ENCODE measurements at places on chromosomes 7 and 10.

DNA sequence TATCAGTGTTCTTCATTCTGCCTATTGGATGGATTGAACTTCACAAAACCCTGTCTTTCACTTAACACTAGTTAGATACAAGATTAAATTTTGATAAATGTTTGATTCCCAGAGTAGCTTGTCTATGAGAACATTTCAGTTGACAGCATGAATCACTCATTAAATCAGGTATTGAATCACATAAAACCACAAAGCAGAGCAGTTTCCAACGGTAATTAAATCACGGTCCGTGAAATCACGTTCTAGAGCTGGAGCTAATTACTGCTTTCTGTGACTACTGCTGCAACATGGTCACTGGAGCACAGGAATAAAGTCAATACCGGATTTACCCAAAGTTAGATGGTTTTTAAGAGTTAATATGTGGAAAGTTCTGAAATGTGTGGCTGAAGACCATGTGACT is 257.8 kb upstream of the PCDH15 start:
- no peak for DNase-seq

DNA sequence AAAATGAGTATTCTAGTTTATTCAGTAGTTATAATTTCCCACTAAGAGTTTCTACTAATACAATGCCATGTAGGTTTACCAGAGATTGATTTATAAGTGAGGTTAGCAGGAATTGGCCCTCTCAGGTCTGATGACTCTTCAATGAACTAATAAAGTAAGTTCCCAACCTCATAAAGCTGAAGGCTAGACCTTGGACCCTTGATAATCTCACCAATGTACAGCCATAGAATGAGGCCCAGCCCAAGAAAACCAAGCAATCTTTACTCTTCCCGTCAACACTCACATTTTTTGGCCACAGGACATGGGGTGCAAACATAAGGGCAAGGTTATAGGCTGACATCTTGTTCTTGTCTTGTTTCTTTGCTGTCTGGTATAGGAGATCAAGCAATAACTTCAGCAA is 33.3 kb downstream of the ARHGAP19 start:
- DNase-seq = no peak

DNA sequence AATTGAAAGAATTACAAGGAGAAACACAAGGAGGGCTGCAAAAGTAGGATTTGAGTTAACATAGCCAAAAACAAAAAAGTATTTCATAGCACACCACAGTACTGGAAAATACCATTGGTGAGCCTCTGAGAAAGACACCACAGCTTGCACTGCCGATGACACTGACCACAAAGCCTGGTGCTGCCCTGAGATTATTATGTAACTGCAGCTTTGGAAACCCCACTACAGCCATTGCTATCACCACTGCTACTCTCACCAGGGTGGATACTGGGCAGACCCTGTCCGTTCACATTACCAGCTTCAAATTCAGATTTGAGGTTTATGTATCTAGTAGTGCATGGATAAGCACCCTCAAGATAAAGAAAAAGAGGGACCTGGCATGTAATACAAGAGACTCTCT is 1246.7 kb upstream of the SORCS1 start:
- no peak for DNase-seq

DNA sequence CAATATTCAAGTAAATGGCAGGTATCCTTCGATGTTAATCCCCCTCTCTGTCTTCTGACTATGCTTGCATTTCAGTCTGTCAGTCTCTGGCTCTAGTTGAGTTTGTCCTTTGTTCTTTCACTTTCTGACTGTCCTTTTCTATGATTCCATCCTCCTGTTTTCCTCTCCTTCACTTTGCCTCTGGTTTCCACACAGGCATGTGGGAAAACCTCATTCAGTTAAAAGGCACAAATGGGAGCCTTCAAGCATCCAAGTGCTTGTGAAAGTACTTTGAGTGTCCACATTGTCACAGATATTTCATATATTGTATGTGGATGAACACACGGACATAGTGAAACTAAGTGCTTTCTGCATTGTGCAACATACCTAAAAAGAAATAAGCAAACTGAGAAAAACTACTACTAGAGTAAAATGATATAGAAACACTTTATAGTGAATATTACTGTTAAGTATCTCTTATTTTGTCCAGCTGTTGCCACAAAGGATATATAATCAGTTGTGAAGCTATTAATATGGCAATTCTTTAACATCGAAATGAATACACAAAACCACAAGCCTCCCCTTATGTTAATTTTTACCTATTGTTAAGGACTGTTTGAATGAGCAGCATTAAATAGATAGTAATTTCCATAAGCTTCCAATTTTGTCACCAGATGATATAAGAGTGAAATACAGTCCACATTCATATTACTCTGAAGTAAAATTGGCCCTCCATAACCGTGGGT is 71.7 kb downstream of the NRBF2 start:
- no peak for DNase-seq

- no peak for DNase-seq
Measured at GRCh38 chr7:5495581-5496375, 72.1 kb upstream of the TNRC18 start.

GRCh38 chr7:156236181-156236889 is 404.2 kb upstream of the RNF32 start:
- DNase-seq = peak; percentile 90

DNA sequence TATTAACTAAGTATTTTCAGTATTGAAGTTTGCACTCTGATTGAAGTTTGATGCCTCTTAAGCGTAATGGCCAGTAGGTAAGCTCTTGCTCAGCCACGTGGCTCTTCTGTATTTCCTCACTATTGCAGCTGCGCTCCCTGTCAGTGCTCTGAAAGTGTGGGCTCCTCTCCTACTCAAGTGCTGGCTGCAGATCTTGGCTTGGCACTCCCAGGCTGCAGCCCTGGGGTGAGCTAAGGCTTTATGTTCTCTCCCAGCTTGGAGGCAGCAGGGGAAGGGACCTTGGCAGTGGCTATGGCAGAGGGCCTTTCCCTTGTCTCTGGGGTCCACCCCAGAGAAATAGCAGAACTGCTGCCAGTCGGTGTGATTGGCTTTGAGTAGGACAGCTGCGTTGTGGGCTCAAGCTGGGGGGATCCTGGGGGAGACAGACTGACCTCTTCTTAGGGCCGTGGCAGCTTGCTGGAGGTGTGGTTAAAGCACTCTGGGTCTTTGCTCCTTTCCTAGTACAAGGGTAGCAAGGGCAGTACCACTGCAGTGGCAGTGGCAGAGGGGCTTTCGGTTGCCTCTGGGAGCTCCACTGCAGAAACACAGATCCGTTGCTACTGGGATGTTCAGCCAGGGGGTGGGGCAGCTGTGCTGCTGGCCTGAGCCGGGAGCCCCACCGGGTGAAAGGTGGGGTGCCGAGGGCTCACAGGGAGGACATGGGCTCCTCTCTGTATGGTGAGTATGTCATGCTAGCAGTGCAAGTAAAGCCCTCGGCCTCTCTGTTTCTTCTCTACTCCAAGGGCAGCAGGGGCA is 100.5 kb downstream of the GLCCI1 start:
- DNase-seq = no peak

GRCh38 chr7:12754179-12754578 is 66.7 kb downstream of the ARL4A start:
- DNase-seq = no peak

GRCh38 chr10:10956681-10957542 is 60.8 kb upstream of the CELF2 start:
- no peak for DNase-seq

- no peak for DNase-seq
Measured at GRCh38 chr7:35761871-35762677, 38.8 kb upstream of the SEPTIN7 start.

DNA sequence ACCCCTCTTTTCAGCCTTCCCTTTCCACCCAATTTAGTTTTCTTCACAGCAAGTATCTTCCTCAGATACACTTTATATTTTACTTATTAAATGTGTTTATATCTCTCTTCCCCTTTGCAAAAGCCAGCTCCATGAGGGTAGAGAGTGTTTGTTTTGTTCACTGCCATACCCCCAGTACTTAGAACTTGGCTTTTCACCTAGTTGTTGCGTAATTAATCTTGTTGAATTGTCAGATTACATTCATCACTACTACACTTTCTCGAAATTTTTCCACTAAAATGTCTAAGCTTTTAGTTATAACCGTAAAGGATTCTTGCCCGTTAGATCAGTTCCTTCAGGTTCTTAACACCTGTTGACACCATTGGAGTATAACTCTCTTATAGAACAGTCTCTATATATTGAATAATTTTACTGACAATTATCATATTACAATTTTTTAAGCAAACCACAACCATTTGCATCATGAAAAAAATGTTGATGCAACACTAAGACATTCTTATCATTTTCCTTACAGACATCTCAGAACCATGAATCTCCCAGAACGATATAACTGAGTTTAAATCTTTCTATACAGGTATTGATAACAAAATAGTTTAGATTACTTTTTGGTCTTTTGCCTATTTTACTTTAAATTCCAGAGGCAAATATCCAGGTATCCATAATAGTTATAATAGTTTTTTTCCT is 29.9 kb downstream of the VWDE start:
- no peak for DNase-seq

- DNase-seq = no peak
Measured at GRCh38 chr7:133863362-133864061, 263.6 kb upstream of the LRGUK start.

DNA sequence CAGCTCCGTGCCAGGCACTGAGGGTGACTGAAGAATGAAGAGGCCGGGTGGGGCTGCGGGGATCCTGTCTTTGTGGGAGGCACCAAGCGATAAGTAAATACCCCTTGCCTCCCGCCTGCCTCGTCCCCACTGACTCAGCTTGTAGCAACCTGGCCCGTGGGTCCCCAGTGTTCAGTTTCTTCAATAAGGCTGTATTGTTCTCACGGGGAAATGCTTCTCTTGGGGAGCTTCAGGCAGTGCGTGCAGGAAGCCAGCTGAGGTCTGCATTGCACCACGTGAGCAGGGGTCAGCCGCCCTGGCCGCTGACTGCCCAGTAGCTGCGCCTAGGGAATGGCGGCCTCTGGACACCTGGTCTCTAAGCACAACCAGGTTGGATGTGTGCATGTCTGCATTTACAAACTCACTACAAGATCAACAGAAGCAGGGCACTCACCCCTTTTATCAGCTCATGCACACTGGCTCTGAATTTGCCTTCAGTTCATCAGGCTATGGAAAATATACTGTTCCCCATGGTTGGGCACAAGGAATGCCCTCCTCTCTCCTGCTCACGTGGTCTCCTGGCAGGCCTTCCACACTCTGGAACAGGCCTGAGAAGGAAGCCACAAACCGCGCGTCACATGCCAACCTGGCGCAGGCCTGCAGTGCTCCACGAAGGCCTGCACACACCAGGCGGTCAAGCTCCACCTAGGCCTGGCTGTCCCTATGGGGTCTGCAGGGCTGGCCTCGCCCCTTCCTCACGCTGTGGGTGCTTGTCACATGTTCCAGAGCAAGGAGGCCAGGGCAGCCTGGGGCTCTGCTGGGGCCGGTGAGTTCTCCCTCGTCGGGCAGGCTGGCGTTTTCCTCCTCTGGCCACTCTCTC is 135.7 kb upstream of the RNF32 start:
- peak; percentile 90 for DNase-seq

GRCh38 chr10:93871671-93872204 is 22.0 kb upstream of the SLC35G1 start:
- DNase-seq = peak; percentile 42

- DNase-seq = no peak
Measured at GRCh38 chr7:75835688-75836285, 22.2 kb upstream of the CCL24 start.

GRCh38 chr7:19284136-19284535 is 138.9 kb upstream of the FERD3L start:
- DNase-seq = no peak

DNA sequence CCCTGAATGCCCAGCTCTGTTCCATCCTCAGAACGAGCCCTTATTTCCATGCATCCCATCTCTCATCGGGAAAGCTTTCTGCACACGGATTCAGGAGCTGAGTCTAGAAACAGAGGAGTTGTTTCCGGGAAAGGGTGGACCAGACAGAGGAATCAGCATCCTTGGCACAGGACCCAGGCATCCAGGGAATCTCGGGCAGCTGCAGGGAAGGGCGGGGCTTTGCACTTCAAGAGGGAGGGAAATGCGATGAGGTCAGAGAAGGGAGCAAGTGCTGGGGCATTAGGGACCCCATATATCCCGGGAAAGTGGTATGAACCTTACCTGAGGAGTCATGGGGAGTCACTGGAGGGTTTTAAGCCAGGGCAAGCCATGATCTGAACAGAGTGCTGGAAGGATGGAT is 68.5 kb downstream of the NPTX2 start:
- no peak for DNase-seq

- no peak for DNase-seq
Measured at GRCh38 chr7:25329815-25330214, 101.5 kb upstream of the NPVF start.

Measured in esophagus muscularis mucosa (tissue), 4 donors.